ENCODE measurements at places on chromosomes 4 and X. TPM values are rescaled to one million over a fixed set of nuclear protein-coding genes. Genes with fewer than 3 reads are reported as not detected.

GRCh38 chr4:75545526-75545925 lies 10.3 kb upstream of the ODAPH start:
- DNase-seq: no peak
- H3K4me3 ChIP-seq: no peak overlapping the region
- H3K4me1 ChIP-seq: no peaks in the 10 kb centered on the region
- no peak overlapping the region for H3K27ac ChIP-seq

- H3K27me3 ChIP-seq: no peaks in the 10 kb centered on the region
- no peaks in the 10 kb centered on the region for H3K36me3 ChIP-seq
- no peak for DNase-seq
- H3K27ac ChIP-seq: no peak overlapping the region
- H3K4me3 ChIP-seq: no peak overlapping the region
- no peaks in the 10 kb centered on the region for H3K4me1 ChIP-seq
Measured at GRCh38 chrX:97685753-97686152, 802.0 kb downstream of the RPA4 start.

DNA sequence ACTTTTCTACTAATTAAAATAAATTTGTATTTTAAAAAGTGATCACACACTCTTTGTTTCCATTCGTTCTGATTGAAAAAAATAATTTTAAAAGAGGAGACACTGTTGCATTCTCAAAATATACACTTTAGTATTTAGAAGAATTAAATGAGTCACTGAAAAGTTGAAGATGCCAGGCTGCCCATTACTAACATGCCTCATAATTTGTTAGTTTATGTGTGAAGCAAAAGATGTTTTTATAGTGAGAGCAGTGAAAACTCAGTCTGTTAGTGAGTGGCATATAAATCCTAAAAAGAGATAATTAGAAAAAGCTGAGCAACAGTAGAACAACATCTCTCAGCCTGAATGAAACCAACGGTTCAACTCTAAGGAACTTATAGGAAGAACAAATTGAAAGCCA lies 143.4 kb downstream of the CDS1 start:
- H3K36me3 ChIP-seq: peaks cover 26% of the 10 kb centered on the region
- no peak overlapping the region for H3K4me3 ChIP-seq
- H3K27me3 ChIP-seq: no peaks in the 10 kb centered on the region
- H3K27ac ChIP-seq: no peak overlapping the region
- DNase-seq: no peak

DNA sequence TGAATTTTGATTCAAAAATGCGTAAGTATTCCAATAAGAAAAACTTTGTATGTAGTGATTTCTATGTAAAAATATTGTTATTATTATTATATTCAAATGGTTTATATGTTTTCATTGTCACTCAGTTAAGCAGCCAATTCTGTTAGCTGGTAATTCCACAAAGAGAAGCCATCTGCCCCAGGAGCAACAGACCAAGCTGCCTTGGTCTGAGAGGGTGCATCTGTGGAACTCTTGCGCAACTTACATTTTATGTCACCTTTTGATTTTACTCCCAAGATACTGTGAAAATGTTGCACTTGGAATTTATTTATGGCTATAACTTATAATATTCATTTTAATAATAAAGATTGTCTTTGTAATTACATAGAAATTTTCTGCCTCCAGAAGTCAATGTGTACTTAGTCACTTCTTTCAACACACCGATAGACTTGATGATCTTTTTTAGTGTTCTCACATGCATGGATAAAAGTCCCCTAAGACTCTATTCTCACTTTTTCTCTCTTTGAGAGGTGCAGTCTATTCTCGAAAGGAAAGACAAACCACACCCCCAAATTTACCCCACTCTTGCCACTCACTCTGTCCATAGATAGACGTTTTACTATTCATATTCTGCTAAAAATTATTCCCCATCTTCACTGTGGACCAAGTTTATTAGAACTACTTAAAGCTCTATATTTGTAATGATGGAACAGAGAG lies 30.6 kb downstream of the GPR174 start:
- no peak overlapping the region for H3K27ac ChIP-seq
- no peaks in the 10 kb centered on the region for H3K36me3 ChIP-seq
- DNase-seq: no peak
- no peak overlapping the region for H3K4me3 ChIP-seq
- no peaks in the 10 kb centered on the region for H3K4me1 ChIP-seq

BMPR1B gene
- 1.4 TPM for total RNA-seq
